Left lung (tissue), 14 donors: ENCODE measurements at places on chromosomes 16 and 17. TPM values are rescaled to one million over a fixed set of nuclear protein-coding genes. Genes with fewer than 3 reads are reported as not detected.

The HSD11B2 gene
- 46.4 TPM for polyA plus RNA-seq

The ADAMTS18 gene
- 4.0 TPM for polyA plus RNA-seq

The WIPF2 gene
- polyA plus RNA-seq = 29.3 TPM

The TEKT1 gene
- polyA plus RNA-seq = 1.4 TPM

The PRCD gene
- 8.6 TPM for polyA plus RNA-seq

The P2RX1 gene
- 1.7 TPM for polyA plus RNA-seq

The CXCL16 gene
- 15.0 TPM for polyA plus RNA-seq

The CD300E gene
- 0.24 TPM for polyA plus RNA-seq

The VMO1 gene
- 0.22 TPM for polyA plus RNA-seq

The PRR35 gene
- not detected for polyA plus RNA-seq

The G6PC1 gene
- polyA plus RNA-seq = not detected

The PDILT gene
- not detected for polyA plus RNA-seq

The EPOP gene
- polyA plus RNA-seq = 1.7 TPM

The IL21R gene
- polyA plus RNA-seq = 3.7 TPM

The GRB2 gene
- polyA plus RNA-seq = 83.4 TPM

The PNMT gene
- polyA plus RNA-seq = 2.0 TPM

The DHODH gene
- polyA plus RNA-seq = 16.2 TPM

The SLFN14 gene
- polyA plus RNA-seq = 0.81 TPM

The ZNF423 gene
- polyA plus RNA-seq = 28.2 TPM

The PLLP gene
- 4.1 TPM for polyA plus RNA-seq

The TNP2 gene
- not detected for polyA plus RNA-seq

The AGRP gene
- not detected for polyA plus RNA-seq

The SOST gene
- 0.14 TPM for polyA plus RNA-seq

The KRT20 gene
- polyA plus RNA-seq = 0.09 TPM

The TMEM170A gene
- 40.1 TPM for polyA plus RNA-seq

The ITGAL gene
- 5.2 TPM for polyA plus RNA-seq

The ZG16B gene
- polyA plus RNA-seq = 0.64 TPM

The SLC9A5 gene
- polyA plus RNA-seq = 26.1 TPM

The KRTAP2-3 gene
- not detected for polyA plus RNA-seq

The HIC1 gene
- 19.3 TPM for polyA plus RNA-seq

The CA5A gene
- 0.77 TPM for polyA plus RNA-seq
